ENCODE measurements at places on chromosomes 11 and 22.

DNA sequence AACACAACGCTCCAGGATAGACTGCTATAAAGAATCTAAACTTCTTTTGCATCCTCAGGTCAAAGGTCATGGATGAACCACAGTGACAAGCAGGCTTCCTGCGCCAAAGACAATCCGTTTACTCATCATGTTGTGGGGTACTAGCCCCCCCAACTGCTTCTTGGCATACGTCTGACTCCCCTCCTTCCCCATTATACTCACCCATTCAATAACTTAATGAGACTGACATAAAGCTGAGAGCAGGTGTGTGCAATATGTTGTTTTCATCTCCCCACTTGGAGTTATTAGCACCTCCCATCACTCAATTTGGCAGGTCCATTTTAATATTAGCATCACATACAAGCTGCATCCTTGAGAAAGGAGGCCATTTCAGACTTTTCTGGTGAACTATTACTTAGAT lies 157.1 kb downstream of the CADM1 start:
- DNase-seq: no peak

DNA sequence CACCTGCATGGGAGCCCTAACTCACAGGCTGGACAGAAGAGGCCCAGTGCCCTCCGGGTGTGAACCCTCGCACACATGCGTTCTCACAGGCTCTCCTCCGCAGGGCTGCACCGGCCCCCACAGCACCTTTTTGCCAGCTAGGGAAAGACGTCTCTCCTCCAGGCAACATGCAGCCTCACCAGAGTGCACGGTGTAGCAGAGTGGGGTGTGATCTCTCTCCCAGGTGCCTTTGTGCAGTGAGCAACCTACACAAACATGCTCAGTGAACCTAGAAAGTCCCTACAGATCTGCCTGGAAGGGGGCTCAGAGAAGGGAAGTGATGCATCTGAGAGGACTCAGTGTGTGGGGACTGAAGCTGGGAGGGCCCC lies 3.7 kb upstream of the CARNS1 start:
- DNase-seq: no peak

DNA sequence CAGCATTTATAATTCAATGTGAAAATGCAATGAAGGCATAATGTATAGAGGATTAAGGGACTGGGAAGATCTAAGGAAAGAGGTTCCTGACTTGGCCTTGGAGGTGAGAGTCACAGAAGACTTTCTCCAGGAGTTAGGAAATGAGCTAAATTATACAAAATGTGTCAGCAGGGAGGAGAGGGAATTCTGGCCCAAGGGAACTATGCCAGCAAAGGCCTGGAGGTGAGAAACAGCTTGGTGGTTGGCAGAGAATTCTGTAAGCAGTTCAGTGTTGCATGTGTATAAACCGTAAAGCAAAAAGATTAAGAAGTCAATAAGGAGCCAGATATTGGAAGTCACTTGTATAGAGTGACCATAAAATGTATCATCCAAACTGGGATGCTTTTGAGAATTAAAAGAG lies 142.2 kb upstream of the SESN3 start:
- no peak for DNase-seq

DNA sequence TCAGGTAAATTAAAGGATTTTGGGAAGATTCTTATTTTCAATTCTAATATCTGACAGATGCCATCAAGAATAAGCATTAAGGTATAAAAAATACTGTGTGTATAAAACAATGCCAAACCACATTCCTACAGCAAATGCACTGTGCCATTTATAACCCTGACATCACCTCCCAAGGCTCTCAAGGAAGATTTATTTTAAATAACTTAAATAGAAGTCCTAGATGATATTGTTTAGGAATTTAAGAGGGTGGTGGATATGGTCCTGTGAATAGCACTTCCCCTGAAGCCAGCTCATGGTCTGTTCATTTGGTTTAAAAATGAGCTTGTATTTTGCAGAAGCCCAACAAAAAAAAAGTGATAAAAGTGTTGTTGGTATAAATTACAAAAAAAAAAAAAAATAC lies 32.1 kb downstream of the PPIL2 start:
- DNase-seq: no peak

DNA sequence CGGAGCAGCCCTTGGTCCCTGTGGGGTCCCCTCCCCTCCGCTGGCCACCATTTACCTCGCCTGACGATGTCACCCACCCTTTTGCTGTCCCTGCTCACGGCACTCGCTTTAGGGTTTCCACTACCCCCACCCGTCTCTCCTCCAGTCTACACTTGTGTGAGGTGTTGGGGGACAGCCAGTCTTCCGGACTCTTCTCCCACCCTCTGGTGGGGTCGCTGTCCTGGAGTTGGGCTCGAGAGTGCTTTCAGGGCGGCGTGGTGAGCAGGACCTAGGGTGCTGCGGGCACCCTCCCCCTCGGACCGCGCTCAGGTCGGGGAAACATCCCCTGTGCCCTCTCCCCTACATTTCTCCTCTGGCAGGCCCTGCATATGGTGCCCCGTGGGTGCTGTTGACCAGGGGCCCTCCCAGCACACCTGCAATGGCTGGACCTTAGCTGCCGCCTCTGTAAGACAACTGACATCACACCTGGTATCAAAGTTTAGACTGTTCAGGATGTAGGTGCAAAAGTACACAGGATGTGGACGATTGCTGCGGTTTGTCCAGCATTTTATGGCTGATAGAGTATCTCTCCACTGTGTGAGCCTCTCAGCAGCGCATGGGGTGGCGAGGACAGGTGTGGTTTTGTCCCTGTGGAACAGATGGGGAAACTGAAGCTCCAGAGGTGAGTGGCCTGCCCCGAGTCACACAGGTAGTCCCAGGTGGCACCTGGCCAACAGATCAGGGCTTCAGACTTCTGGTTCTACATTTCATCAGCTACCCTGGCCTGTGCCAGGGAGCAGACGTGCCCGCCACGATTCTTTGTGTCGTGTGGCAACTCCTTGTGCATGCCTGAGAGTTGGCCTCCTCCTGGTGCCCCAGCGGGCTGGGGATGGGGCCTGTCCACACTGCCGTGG lies 1.2 kb downstream of the GRK2 start:
- DNase-seq: no peak

DNA sequence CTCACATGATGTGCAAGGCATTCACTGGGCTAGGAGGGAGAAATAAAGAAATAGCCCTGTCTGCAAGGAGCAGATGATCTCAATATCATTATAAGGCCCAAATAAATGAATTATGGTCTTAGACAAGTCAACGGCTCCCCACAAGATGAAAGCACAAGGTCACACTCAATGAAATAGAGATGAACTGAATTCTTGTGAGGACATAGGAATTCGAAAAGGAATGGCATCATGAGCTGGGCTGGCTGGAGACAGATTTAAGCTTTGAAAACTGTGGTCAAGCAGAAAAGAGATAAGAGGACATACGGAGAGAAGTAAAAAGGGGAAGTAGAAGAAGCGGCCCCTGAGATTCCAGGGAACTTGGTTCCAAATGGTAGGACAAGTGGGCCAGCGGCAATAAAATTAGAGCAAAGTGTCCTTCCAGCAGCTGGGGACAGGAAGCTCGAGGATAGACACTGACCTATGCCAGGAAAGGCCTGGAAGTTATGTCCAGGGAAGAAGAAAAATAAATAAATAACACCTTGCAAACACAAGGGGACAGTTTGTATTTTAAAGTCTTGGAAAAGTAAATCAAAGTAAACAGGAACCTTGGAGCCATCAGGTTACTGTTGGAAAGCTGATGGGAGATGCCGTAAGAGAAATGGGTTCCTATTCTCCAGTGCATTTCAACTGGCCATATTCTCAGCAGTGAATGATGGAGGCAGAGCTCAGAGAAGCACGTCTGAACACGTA lies 37.8 kb downstream of the GALNT18 start:
- DNase-seq: no peak

DNA sequence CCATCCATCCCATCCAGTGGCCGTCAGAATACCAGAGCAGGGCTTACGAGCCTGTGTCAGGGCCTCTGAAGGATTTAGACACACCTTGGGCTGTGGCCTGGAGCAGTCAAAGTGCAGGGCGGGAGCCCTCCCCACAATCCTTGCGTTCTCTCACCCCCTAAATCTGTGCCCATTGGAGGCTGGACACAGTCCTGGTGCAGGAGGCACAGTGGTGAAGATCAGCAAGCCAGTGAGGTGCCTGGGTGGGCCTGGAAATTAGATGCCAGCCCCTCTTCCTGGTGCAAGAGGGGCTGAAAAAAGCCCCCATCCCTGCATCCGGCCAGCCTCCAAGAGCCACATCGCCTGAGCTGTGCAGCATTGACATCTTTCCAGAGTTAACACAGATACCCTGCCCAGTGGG lies 1045.8 kb downstream of the TBC1D22A start:
- DNase-seq: no peak

- DNase-seq: no peak
These were observed 104.5 kb downstream of the UVRAG start for GRCh38 chr11:75919525-75919924.

DNA sequence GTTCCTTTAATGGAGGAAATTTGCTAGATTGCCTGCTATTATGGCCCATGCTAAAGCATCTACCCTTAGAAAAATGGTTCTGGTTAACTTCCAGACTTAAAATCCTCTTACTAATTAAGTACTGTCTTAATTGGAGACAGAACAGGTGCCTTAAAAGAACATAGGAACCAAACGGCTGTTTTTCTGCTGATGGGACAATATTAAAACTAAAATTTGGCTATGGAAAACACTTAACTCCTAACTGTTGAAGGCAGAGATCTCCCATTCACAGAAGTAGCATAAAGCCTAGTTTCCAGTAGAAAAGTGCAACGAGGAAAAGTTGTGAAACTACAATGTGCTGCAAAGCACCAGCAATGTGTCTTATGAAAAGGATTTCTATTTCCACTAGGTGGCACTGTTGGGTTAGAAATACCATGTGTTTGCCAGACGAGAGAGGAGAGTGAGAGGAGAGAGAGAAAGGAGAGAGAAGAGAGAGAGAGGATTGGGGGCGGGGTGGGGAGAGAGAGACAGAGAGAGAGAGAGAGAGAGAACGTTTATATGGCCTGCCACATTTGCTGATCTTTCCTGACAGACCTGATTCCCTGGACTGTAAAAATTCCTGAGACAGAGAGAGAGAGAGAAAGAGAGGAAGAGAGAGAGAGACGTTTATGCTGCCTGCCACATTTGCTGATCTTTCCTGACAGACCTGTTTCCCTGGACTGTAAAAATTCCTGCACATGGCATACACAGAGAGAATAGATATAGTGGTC lies 51.5 kb downstream of the FAM181B start:
- peak; percentile 31 for DNase-seq

DNA sequence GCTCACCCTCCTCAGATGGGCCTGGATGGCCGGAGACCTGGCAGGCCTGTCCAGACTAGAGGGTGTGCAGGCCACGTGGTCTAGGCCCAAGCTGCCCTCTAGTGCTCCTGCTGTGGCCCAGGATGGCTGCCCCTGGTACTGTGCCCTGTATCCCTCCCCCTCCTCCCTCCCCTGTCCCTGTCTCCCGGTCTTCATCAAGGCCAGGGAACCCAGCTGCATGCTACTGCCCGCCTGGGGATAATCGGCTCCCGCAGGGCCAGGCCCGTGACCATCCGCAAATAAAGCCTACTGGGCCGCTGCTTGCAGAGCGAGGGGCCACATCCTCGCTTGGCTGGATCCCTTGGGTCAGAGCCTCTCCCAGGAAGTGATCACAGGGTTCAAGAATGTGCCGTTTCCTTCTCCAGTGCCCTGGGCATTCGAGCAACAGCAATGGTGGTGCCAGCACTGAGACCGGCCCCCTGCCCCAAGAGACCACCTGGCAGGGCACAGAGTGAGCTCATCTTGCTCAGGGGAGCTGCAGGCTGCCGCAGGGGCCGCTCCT lies 51.1 kb downstream of the WNT7B start:
- no peak for DNase-seq

GRCh38 chr11:111913031-111913861 lies 712 bp downstream of the HSPB2 start:
- DNase-seq: no peak

DNA sequence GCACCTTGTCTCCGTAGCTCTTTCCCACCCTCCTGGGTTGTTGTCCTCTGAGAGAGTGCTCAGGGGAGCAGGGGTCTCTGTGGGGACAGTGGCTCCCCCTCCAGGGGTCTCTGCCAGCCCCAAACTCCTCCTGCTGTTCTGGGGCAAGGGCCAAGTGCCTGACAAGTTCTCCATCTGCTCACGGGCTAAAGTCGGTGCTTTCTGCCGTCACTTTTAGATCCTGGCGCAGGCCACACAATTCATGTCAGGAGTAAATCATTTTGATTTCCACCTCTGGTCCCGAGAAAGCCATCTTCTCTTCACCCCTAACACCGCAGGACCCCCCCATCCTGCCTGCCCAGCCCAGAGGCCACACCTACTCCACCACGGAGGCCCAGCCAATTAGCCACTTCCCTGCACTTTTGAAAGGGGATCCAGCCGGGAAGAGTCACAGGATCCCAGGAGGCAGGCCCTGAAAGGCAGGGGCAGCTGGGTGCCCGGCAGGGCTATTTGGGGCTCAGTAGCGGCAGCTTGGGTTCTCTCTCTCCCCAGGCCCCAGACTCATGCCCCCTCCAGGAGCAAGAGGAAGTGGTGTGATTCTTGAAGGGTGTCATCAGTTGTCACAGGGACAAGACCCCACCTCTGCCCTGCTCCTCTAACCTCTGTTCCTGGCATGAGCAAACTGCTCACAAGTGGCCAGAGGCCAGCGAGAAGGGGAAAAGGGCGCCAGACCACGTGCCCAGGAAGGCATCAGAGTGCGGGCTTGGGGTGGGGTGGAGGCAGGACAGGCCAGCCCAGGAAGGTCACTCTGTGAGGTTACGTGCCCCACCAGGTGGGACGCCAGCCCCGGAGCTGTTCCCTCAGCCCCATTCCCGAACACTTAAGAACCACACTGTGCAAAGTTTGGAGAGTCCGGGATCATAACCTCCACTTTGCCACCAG lies 1.3 kb downstream of the MACROD1 start:
- DNase-seq: no peak

- DNase-seq: no peak
These were observed 89.8 kb downstream of the FBXO7 start for GRCh38 chr22:32564170-32565001.

DNA sequence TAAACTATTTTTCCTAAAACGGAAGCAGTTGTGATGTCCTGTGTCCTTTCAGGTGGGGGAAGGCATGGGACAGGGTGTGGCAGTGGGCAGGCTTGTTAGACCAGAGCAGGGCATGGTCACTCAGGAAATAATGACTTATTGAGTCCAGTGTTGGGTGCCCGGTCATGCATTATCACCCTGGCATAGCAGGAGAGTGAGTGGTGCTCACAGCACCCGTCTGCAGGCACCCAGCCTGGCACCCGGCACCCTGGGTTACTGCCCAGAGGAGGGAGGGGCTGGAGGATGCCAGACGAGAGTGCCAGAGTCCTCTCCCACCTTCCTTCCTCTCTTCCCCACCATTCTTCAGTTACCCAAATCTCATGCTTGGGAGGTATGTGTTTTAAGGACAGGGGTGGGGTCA lies 59.1 kb downstream of the ST3GAL4 start:
- DNase-seq: no peak

- no peak for DNase-seq
These were observed 189.6 kb upstream of the SYN3 start for GRCh38 chr22:33247758-33248157.

GRCh38 chr11:64627371-64627770 lies 36.4 kb downstream of the SLC22A12 start:
- DNase-seq: no peak

GRCh38 chr11:88152381-88152780 lies 22.9 kb downstream of the RAB38 start:
- no peak for DNase-seq

GRCh38 chr11:126815111-126815510 lies 185.5 kb downstream of the KIRREL3 start:
- no peak for DNase-seq

- DNase-seq: no peak
These were observed 6.2 kb downstream of the PDGFB start for GRCh38 chr22:39238561-39238960.

- DNase-seq: no peak
These were observed 8.5 kb upstream of the DGCR8 start for GRCh38 chr22:20071524-20071972.

GRCh38 chr11:783581-784015 lies 6.3 kb downstream of the CEND1 start:
- peak; percentile 64 for DNase-seq

Data from fibroblast of skin of left biceps (primary cell).